ENCODE measurements at places on chromosomes 4 and X. TPM values are rescaled to one million over a fixed set of nuclear protein-coding genes. Genes with fewer than 3 reads are reported as not detected.

DNA sequence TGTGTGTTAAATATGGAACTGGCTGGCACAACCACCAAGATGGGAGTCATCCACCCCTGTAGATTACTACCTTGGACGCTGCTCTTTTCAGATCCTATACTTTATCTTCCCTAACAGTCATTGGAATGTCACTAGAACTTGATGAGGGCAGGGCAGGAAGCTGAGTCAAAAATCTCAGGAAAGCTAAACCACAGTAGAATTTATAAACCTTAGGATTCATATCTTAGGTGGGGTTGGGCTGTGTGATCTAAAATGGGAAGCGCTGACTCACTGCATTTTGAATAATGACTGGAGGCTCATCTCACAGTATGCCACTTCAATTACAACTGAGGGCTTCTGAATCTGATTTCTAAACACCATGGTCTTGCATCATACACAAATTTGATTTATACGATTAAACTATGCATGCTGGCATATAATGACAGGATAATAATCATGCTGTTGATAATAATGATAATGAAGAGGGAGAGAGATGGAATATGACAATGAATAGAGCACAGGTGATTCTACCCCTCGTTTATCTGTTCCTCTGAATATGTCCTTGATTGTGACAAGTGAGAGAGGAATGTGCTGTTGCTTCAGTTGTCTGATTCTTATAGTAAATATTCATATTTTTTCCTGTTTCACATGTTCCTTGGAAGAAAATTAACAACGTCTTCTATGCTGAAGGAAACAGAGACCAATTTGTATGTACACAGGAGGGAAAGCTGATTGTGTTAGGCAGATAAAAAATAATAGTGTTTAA, 270.3 kb upstream of the HS3ST1 start:
- DNase-seq = peak; percentile 80

DNA sequence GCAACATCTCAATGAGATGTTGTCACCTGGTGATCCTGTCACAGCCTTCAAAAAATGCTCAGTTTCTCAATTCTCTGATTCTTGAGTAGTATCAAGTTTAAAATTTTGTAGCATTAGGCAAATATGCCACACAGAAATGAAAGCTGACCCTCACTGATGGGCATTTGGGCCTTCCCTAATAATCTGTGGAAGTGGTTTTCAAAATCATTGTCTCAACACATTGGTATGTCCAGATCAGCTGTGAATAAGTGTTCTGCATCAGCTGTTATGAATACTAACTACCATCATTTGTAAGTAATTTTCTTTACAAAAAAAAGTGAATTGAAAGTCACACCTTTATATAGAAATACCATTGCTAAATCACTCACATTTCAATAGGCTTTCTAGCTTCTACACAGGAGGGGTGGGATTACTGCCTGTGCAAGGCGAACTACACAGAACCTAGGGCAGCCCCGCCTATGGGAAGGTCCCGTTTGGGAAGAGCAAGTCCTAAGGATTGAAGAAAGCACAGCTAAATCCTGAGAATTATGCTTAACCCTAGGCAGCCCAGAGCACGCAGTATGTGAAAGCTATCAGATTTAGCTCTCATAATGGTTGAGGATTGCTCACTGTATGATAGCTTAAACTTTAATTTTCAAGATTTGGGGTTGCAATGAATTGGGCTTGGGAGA, 73.4 kb downstream of the GPC3 start:
- DNase-seq = no peak

CCDC120 gene
- under 0.01 TPM for total RNA-seq

DNA sequence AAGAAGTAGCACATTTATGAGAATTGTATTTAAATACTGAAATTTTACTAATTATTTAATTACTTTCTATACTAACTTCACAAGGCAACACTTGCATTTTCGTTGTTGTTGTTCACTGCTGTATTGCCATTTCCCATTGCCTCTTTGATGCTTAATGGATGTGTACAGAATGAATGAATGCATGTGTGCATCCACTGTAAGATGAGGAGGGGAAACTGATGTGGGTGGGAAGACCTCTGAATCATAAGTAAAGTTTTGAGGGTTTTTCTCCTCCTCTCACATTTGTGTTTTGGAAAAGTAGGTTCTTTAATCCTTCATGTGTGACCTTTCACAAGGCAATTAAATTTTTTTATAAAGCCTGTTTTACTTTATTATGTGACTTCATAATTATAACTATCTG, 46.8 kb downstream of the PDLIM5 start:
- no peak for DNase-seq

DNA sequence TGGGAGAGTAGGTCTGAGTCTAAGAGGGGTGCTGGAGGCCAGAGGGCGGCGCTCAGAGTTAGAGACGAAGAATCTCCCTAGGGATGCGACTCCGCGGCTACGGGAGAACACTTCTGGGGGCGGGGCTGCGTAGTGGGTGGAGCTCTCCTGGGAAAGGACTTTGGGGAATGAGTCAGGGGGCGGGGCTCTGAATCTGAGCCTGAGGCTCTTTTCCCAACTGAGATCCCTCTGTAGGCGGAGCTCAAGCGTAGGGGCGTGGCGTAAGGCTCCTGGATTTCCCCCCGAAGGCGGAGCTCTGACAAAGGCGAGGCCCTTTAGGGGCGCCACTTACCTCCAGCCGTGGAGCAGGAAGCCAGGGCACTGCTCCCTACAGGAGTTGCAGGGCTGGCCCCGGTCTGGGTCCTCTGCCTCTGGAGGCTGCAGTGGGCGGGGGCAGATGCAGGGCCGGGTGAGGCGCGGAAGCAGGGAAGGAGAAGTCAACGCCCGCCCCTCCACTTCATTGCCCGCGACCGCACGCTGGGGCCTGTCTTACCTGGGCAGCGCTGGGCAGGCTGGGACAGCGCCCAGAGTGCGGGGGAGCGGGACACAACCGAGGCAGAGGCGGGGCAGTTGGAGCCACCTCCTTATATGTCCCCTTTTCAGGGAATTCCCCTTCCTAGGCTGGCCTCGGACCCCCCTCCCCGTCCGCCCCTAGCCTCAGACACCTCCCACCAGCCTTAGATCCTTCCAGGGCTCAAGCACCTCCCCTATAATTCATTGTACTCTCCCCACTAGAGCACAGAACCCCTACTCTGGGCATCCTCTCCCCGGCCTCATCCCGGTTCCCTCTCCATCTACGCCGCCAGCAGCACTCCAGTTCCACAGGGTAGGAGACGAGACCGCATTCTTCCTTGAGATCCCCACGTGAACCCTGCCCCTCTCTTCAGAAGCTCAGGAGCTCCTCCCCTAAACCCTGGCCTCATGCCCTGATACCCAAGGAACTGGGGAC, 1.6 kb downstream of the PRICKLE3 start:
- DNase-seq = peak; percentile 83

TCEAL4 gene
- 16.7 TPM for total RNA-seq

- peak; percentile 43 for DNase-seq
These were observed 75.9 kb upstream of the RPL34 start for GRCh38 chr4:108544481-108544880.

MAGEE2 gene
- total RNA-seq = not detected

DNA sequence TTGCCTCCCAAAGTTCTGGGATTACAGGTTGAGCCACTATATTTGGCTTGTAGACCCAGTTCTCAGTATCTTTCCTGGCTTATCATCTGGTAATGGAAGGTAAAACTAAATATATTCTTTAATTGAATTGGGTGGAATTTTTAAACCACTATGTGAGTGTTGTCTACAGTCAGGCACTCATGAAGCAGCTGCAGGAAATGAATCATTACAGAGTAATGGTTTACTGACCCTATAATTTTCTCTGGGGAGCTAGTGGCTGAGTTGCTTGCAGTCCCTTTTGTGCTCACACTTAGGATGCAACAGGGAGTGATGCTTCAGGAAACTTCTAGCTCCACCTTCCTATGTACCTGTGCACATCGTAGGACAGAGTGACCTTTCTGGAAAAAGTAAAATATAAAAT, 4.1 kb upstream of the UGT2B7 start:
- peak; percentile 77 for DNase-seq
